ENCODE measurements at places on chromosomes 2 and 18.

DNA sequence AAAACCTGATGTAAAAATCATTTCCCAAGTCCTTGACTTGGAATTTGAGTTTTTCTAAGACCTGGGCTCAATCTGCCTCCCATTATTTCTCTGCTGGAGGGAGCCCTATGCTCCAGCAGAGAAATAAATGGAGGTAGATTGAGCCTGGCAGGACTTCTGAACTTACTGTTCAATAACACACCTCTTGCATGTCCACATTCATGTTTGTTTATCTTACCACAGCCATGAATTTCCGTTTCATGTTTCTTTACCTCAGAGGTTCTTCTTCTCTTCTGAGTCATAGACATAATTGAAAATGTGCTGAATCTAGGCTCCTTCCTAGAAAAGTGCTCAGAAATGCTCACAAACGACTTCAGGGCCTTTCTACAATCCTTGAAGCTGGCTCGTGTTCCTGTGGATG, 170.8 kb downstream of the PMAIP1 start:
- no peak for DNase-seq

DNA sequence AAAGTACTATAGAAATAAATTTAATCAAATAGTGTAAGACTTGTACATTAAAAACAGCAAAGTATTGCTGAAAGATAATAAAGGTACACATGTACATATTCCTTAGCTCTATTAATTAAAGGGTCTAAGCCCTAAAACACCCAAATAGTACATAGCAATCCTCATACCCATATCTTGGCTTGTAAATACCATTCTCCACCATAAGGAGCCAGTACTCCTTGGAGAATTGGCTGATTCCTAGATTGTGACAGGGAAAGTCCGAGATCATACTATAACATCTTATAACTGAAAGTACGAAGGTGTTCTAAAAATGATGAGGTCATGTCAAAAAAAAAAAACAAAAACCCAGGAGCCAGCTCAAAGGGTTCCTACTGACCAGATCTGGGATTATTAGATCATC, 614.6 kb downstream of the SUCLG1 start:
- no peak for DNase-seq

GRCh38 chr2:22795287-22795866, 589.6 kb upstream of the KLHL29 start:
- no peak for DNase-seq

- no peak for DNase-seq
Measured at GRCh38 chr2:60492548-60492947, 60.9 kb downstream of the BCL11A start.

- DNase-seq, result no peak
Measured at GRCh38 chr2:239154971-239155805, 245.6 kb downstream of the HDAC4 start.

GRCh38 chr2:215736653-215737290, 276.6 kb downstream of the MREG start:
- DNase-seq, result no peak

- DNase-seq, result no peak
Measured at GRCh38 chr2:143152637-143153036, 23.4 kb downstream of the ARHGAP15 start.

DNA sequence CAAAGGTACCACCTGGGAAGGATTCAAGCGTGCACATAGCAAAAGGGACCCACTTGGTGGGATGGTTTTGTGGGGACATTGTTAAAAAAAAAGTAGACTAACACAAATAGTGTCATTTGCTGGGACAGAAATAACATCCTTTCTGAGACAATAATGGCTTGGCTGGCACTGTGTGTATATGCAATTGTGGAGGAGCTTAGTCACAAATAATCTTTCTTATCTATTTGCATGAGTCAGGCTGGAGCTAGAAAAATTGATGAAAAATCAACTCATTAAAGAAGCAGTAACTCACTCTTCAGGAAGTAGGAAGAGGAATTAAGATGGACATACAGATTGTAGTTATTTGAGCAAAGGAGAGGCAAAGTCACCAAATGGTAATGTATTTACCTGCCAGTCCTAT, 29.5 kb upstream of the ITGB6 start:
- no peak for DNase-seq

- peak; percentile 20 for DNase-seq
Measured at GRCh38 chr2:178449700-178450523, 1.1 kb downstream of the PRKRA start.

DNA sequence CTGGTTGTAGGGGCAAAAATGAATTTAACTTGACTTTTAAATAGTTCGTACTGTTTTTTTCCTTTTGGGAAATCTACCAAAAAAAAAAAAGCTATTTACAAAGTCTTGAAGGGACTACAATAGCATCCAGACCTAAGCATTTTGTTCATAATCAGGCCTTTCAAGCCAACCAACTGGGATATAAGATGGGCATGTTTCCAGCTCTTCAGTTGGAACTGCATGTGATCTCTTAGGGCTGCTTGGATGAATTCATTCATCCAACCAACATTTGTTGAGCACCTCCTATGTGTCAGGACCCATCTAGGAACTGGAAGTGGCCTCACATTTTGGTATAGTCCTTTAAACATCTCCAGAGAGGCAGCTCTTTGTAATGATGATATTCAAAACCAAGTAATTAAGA, 98.6 kb downstream of the AAK1 start:
- no peak for DNase-seq

- no peak for DNase-seq
Measured at GRCh38 chr2:70977605-70978205, 725 bp upstream of the ANKRD53 start.

All from stimulated activated naive CD8-positive, alpha-beta T cell treated with anti-CD3 and anti-CD28 coated beads, Interleukin-15, Interleukin-2, amounts not matched to agents 100 U/mL and 50 U/mL, for 24 hours (primary cell).